Left renal cortex interstitium (tissue), 4 donors: ENCODE measurements at places on chromosomes 13 and 19. TPM values are rescaled to one million over a fixed set of nuclear protein-coding genes. Genes with fewer than 3 reads are reported as not detected.

The CCDC97 gene
- polyA plus RNA-seq: 34.6 TPM

The AKAP8L gene
- polyA plus RNA-seq: 130 TPM

The MIR17HG gene
- 3.4 TPM for polyA plus RNA-seq

The SYNGR4 gene
- polyA plus RNA-seq: 0.64 TPM

The CEACAM20 gene
- not detected for polyA plus RNA-seq

The RNF17 gene
- not detected for polyA plus RNA-seq
